ENCODE measurements at places on chromosomes 2 and 18.
A peak's percentile ranks its signal among the peaks of the same experiment; 100 is the strongest.

GRCh38 chr2:233140978-233141377 is 80.8 kb downstream of the INPP5D start:
- no peak for DNase-seq

- DNase-seq: peak; percentile 57
Measured at GRCh38 chr2:177393203-177393755, 706 bp downstream of the AGPS start.

GRCh38 chr18:80088823-80089222 is 20.2 kb upstream of the ADNP2 start:
- peak; percentile 45 for DNase-seq

- peak; percentile 75 for DNase-seq
Measured at GRCh38 chr18:63439334-63439733, 17.1 kb upstream of the VPS4B start.

- DNase-seq: no peak
Measured at GRCh38 chr2:104897515-104898184, 43.7 kb downstream of the POU3F3 start.

- no peak for DNase-seq
Measured at GRCh38 chr18:50697509-50697908, 122.3 kb downstream of the MRO start.

GRCh38 chr18:69784815-69785214 is 162.9 kb downstream of the CD226 start:
- DNase-seq: no peak

DNA sequence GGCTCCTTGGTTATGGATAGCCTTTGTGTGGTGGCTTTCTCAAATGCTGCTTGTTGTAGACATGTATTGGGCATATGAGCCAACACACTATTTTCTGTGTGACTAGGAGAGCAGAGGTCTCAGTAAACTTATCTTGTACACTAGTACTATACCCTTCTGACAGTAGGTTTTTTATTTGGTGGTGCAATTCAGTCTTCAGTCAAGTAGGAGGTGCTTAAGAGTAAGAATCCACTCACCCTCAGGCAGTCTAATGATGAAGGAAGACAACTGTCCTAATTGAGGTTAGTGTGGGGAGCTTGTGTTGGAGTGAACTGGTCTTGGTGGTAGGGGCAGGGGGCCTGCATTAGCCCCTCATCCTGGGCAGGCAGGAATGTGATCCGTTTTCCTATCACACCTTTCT is 164.0 kb downstream of the SLC4A10 start:
- DNase-seq: no peak

GRCh38 chr18:56593906-56594305 is 44.5 kb downstream of the TXNL1 start:
- DNase-seq: no peak

DNA sequence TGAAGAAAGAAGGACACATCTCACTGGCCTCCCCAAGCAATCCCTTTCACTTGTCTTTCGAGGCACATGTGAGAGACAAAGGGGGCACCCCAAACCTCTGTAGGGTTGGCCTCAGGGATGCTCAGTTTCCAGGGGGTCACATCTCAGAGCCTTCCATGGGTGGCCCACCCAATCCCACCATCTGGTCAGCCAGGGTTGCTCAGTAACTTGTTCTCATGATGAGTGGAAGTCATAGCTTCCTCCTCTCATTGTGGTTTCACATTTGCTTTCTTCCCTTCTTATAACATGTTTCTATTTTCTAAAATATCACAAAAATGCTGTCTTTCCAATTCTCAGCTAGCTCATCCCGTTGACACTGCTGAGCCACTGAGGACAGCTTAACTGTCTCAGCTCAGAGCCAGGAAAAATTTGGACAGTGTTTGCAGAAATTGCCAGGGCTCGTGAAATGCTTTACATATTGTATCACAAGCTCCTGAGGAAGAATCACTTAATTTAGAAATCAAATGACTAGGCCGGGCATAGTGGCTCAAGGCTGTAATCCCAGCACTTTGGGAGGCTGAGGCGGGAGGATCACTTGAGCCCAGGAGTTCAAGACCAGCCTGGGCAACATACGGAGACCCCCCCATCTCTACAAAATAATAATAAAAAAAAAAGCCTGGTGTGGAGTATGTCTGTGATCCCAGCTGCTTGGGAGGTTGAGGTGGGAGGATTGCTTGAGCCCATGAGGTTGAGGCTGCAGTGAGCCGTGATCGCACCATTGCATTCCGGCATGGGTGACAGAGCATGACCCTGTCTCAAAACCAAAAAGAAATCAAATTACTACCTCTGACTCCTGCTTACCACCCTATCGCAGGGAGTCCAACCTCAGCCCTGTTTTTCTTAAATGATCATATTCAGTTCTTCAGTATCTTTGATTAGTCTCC is 129.3 kb downstream of the PRKCE start:
- DNase-seq: no peak

GRCh38 chr2:78780256-78780655 is 245.2 kb upstream of the REG3G start:
- DNase-seq: no peak

GRCh38 chr2:166444306-166444705 is 49.7 kb downstream of the SCN7A start:
- DNase-seq: no peak

GRCh38 chr2:212737392-212738172 is 199.0 kb upstream of the ERBB4 start:
- no peak for DNase-seq

GRCh38 chr2:52613064-52613463 is 1154.5 kb upstream of the CHAC2 start:
- no peak for DNase-seq

- DNase-seq: no peak
Measured at GRCh38 chr18:58320907-58321561, 277.0 kb downstream of the NEDD4L start.

DNA sequence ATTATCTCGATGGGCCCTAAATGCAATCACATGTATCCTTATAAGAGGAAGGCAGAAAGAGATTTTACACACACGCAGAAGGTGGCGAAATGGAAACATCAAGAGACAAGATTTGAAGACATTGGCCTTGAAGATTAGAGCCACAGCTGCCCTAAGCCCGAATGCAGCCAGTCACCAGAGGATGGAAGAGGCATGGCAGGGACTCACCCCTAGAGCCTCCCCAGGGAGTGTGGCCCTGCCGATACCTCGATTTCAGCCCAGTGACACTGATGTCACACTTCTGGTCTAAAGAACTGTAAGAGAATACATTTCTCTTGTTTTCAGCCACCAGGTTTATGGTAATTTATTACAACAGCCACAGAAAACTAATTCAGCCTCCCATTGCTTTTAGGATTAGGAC is 17.4 kb downstream of the TTC39C start:
- DNase-seq: no peak

- DNase-seq: no peak
Measured at GRCh38 chr2:20362701-20363435, 12.2 kb upstream of the PUM2 start.

GRCh38 chr18:44411262-44411905 is 269.3 kb upstream of the SETBP1 start:
- no peak for DNase-seq

DNA sequence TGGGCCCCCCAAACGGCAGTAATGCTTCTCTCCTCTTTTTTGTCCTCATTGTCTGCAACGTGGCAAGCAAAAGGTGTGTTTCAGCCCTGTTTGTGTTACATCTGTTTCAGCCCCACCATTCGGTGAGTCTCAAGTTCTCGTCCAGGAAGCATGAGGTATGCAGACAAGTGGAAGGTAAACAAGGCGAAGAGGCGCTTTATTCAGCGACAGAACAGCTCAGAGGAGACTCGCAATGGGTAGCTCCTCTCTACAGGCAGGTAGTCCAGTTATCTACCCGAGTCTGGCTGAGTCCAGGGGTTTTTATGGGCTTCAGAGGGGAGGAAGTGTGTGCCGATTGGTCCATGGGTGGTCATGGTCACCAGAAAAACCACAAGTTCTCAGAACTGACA is 733.4 kb upstream of the CDH7 start:
- DNase-seq: no peak

DNA sequence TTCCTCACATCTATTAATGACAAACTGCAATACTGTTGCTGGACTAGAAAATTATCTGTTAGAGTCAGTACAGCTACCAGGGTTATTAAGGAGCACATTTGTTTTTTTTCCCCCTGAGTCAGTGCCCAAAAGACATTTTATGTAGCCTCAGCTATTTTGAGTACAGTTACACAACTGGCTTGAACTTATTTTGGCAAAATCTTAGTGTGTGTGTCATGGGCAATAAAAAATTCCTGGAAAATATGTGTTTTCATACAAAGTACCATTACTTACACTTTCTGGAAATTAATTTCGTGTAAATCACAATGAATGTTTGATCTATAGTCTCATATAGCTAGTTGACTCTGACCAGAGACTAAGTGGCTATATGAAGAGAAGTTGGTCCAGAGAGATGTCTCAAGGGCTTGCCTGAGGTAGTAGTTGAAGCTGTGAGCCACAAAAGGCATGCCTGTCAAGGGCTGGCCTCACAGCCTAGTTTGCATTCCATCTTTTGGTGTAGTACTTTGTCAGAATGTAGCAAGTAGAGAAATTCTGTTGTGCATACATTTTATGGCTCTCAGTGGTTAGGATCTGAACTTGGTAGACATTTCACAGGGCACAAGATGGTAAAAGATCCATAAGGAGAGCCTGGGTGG is 283.4 kb downstream of the MTX2 start:
- DNase-seq: no peak

DNA sequence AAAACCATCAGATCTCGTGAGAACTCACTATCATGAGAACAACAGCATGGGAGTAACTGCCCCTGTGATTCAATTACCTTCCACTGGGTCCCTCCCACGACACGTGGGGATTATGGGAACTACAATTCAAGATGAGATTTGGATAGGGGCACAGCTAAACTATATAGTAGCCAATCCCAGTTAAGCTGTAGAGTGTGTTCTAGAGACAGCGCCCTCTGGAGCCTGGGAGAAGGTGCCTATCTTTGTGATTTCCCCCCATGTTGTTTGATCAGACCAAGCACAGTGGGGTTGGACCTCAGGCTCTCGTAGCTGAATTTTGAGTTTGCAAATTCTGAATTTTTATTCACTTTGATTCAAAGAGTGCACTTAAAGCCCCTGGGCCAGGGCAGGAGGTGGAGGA is 108.2 kb upstream of the TWIST2 start:
- DNase-seq: no peak

DNA sequence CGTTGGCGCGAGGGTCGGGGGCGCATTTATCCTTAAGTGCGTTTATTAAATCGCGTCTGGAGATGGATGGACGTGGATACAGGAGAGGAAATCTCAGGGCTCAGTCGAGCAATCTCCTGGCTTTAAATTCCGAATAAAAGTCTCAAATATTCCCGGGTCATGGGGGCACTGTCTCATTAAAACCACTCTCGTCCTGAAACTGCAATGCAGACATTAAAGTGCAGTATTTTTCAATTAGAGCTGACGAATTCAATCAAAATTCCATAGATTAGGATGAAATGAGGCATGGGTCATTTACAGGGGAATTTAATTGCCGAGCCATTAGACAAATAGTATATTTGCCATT is 10.7 kb upstream of the GBX2 start:
- DNase-seq: no peak

DNA sequence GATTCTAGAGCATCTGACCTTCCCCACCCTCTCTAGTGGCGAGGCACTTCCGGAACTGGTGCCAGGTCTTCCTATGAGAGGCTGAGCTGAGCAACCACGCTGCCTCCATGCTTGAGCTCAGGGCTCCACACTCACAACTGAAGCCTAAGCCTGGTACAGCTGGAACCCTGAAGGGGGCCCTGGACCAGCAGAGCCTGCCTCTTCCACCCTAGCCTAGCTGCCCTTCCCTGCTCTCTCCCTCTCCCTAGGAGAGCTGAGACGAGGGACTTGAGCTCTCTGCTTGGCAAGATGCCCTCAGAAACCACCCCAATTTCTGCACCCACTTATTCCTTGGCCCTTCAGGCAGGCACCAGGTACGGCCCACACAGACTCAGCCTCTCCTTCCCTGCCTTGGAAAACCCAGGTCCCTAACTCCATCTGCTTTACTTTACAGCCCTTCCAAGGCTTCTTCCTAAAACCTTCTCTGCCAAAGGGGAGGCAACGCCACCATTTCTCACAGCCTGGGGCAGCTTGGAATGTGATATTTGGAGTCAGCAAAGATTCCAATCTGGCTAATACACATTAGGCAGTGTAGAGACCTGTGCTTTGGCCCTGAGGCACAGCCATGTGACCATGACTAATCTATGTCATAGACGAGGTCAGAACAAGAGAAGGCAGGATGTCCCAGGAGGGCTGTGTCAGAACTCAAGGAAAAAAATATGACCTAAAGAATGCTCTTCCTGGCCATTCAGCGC is 18.8 kb downstream of the COX7A2L start:
- peak; percentile 9 for DNase-seq

GRCh38 chr18:63677500-63678225 is 16.0 kb upstream of the SERPINB3 start:
- DNase-seq: no peak

DNA sequence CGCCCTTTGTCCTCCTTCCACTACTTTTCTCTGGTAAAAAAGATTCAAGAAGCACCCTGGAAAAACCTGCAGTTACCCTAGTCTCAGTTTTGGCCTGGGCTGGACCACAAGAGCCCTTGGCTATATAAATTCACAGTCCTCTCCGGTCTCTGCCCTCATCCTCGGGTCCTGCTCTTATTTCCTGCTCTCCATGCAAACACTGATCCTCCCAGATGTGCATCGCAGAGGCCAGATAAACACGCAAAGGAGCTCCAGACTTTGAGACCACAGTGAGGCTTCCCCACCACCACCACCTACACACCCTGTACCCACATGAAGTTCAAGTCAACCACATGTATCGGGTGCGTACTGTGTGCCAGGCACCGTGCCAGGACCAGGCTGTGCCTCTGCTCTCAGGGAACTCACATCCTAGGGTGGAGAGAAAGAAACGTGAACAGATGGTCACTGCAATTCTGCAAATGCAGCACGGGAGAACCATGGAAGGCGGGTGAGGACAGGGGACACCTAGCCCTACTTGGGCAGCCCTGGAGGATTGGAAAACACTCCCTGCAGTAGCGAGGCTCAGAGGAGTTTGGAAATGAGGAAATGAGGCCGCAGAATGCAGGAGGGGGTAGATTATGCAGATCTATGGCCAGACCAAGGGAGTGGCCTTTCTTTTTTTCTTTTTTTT is 7.4 kb downstream of the CTDSP1 start:
- DNase-seq: peak; percentile 86

GRCh38 chr2:74222300-74222650 is 23.9 kb downstream of the MTHFD2 start:
- no peak for DNase-seq

GRCh38 chr2:119282146-119282995 is 58.7 kb downstream of the STEAP3 start:
- DNase-seq: no peak

All from erythroblast (primary cell).